Left ventricle myocardium superior (tissue), 1 donor: ENCODE measurements at places on chromosomes 11 and 22.

DNA sequence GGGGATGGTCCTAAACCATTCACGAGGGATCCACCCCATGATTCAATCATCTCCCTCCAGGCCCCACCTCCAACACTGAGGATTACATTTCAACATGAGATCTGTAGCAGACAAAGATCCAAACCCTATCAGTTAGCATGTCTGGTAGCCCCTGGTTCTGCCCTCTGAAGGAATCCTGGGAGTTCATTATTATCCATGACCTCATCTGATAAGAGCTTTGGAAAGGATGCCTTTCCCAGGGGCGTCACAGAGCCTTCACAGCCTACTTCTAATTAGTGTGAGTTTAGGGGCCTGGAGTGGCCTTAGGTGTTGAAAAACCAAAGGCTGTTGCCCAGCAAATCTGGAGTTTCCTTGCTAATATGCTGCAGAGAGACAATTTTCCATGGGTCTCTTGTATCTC is 8.6 kb upstream of the EIF3M start:
- no peak for DNase-seq

GRCh38 chr11:130672911-130673310 is 224.5 kb downstream of the ADAMTS15 start:
- no peak for DNase-seq

DNA sequence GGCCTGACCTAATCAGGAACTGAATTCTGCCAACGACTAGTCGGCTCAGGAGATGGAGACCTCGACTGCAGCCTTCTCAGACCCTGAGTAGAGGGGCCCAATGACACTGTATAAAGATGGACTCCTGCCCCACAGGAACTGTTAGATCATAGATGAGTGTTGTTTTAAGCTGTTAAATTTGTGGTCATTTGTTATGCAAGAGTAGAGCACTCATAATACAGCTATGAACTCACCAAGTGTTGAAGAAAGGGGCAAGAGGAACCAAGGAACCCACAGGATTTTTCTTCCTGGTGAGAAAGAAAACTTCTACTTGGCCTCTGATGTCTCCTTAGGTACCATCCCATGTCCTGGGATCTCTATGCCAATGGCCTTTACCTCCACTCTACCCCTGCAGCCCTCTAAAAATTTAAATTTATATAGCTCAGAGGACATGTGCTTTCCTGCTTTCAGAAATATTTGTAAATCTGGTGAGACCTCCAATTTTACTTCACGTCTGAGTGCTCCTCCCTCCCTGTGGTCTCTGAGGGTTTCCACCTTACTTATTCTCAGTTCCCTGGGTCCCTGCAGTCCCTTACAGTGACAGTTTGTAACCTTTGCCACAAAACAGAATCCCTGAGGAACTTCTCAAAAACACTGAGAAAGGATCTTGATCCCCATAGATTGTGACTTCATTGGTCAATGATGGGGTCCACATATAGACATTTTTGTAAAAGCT is 256.3 kb upstream of the ARHGAP20 start:
- no peak for DNase-seq

- no peak for DNase-seq
These were observed 3.2 kb downstream of the AMOTL1 start for GRCh38 chr11:94771390-94771789.

DNA sequence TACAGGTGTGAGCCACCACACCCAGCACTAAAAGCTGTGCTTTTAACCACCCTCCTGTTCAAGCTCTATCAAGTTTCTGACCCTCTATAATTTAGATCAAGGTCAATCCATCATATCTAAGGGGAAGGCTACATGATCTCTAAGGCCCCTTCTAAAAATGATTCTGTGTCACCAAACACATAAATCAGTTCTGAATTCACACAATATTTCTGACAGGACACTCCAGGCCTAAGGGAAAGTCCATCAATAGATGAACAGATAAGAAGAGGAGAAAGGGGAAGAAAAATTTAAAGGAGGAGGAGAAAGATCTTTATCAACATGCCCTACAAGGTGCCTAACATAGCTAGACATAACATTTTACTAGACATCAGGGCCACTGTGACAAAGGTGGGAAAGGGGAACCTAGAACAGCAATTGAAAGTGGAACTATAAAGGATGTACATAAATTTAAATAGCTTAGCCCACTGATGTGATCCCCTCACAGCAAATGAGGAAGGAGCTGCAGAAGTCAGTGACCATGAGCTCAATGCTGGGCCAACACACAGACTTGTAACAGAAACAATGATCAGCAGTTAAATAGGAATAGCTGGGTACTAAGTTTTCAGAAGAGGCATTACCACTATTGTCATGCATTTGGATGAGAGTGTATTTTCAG is 4.7 kb downstream of the PRCP start:
- DNase-seq, result no peak

- peak; percentile 15 for DNase-seq
These were observed 40.3 kb downstream of the IGF2 start for GRCh38 chr11:2098691-2099515.

GRCh38 chr11:111845276-111846028 is 25.9 kb downstream of the ALG9 start:
- DNase-seq, result no peak

GRCh38 chr11:1262172-1263006 is 39.5 kb downstream of the MUC5B start:
- peak; percentile 92 for DNase-seq

GRCh38 chr11:37849706-37850105 is 1251.7 kb upstream of the RAG2 start:
- DNase-seq, result no peak

DNA sequence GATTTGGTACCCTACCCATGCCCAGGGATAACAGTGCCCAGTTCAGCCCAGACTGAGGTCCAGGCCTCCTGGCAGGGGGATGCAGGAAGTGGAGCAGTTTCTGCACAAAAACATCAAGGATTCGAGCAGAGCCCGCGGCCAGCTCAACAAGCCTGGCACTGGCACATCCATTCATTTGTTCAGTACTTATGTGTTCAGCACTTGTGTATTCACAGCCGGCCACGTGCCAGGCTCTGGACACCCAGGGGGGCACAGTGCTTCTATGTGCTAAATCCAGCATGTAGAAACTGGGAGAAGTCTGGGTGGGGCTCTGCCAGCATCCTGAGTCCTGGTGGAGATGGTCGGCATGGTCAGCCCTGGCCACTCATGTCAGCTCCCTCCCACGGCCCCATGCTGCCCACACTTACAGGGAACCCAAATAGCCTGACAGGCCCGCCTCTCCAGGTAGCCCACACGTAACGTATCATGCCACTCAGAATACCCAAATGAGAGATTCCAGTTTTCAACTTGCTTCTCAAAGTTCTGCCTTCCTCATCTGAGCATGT is 28.5 kb downstream of the LINC01488 start:
- peak; percentile 23 for DNase-seq
